ENCODE measurements at places on chromosomes 16 and 17. TPM values are rescaled to one million over a fixed set of nuclear protein-coding genes. Genes with fewer than 3 reads are reported as not detected.

GRCh38 chr16:72769876-72770275, 278.1 kb downstream of the ZFHX3 start:
- H3K36me3 ChIP-seq: peaks cover 3% of the 10 kb centered on the region
- H3K4me3 ChIP-seq: no peak overlapping the region
- H3K27me3 ChIP-seq: no peaks in the 10 kb centered on the region
- no peaks in the 10 kb centered on the region for H3K4me1 ChIP-seq
- no peak overlapping the region for H3K27ac ChIP-seq
- DNase-seq: no peak

GRCh38 chr17:61072648-61073047, 327.0 kb upstream of the TBX2 start:
- no peak overlapping the region for H3K4me3 ChIP-seq
- no peak for DNase-seq
- no peaks in the 10 kb centered on the region for H3K27me3 ChIP-seq
- peaks cover 8% of the 10 kb centered on the region for H3K36me3 ChIP-seq
- peaks cover 6% of the 10 kb centered on the region for H3K4me1 ChIP-seq

- H3K27ac ChIP-seq: no peak overlapping the region
- H3K27me3 ChIP-seq: peaks cover 7% of the 10 kb centered on the region
- H3K4me1 ChIP-seq: no peaks in the 10 kb centered on the region
- peaks cover 5% of the 10 kb centered on the region for H3K36me3 ChIP-seq
- DNase-seq: no peak
- H3K4me3 ChIP-seq: no peak overlapping the region
Measured at GRCh38 chr17:62780269-62780668, 27.8 kb downstream of the MARCHF10 start.

- no peak for DNase-seq
- peak overlapping the region; percentile 91 for H3K4me3 ChIP-seq
- no peaks in the 10 kb centered on the region for H3K27me3 ChIP-seq
- H3K4me1 ChIP-seq: peaks cover 47% of the 10 kb centered on the region
Measured at GRCh38 chr16:3022684-3023414, 893 bp downstream of the HCFC1R1 start.

- no peak overlapping the region for H3K27ac ChIP-seq
- peaks cover 4% of the 10 kb centered on the region for H3K36me3 ChIP-seq
- no peak for DNase-seq
- peaks cover 8% of the 10 kb centered on the region for H3K4me1 ChIP-seq
Measured at GRCh38 chr17:77513045-77513444, 372.3 kb downstream of the SEC14L1 start.

DNA sequence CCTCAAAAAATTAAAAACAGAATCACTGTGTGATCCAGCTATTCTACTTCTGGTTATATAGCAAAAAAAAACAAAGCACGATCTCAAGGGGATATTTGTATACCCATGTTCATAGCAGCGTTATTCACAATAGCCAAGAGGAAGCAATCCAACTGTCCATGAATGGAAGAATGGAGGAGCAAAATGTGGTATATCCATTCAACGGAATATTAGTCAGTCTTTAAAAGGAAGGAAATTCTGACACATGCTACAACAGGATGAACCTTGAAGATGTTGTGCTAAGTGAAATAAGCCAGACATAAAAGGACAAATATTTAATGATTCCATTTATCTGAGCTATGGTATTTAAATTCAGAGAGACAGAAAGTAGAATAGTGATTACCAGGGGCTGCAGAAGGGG, 4.6 kb upstream of the NOL11 start:
- peaks cover 5% of the 10 kb centered on the region for H3K27me3 ChIP-seq
- H3K36me3 ChIP-seq: peaks cover 4% of the 10 kb centered on the region
- DNase-seq: no peak
- H3K4me3 ChIP-seq: no peak overlapping the region
- no peak overlapping the region for H3K27ac ChIP-seq

TPSG1 gene
- not detected for total RNA-seq

DNA sequence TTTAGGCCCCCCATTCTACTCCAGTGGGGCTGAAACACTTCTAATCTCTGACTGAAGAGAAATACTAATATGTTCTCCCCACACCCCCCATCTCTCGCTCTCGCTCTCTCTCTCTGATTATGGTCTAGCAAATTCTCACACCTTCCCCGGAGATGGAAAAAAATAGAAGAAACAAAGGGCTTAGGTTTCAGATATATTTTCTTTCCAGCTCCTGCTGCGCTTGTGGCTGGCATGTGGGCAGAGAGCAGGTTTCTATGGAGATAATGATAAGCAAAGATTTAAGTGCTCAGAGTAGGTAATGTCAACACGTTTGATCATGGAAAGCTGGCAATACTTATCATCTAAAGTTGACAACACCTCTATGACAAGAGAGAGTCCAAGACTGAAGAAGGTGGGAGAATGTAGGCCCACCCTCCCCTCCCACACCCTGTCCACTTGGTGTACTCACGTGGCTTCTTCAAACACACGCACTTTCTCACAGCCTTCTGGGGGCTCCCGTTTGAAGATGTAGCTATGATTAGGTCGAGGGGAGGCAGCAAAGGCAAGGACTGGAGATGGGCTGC, 8.0 kb upstream of the SLC35B1 start:
- peak overlapping the region; percentile 27 for H3K4me3 ChIP-seq
- peaks cover 43% of the 10 kb centered on the region for H3K4me1 ChIP-seq
- no peaks in the 10 kb centered on the region for H3K27me3 ChIP-seq
- peaks cover 55% of the 10 kb centered on the region for H3K36me3 ChIP-seq
- peak overlapping the region; percentile 97 for H3K27ac ChIP-seq

DNA sequence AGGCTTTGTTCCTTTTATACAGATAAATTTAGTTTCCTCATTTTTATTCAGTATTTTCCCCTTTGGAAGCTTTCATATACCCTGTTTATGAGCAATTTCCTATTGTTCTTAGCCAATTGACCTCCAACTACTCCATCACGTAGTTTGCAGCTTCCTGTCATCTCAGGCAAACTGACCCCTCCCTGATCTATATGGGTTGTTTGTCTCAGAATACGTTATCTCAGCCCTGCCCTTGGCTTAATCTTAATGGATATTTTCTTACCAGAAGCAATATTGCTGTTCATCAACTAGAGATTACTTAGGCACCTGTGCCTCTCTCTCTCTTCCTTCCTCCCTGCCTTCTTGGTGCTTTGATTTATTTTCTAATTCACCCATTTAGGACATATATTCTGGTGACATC, 81.2 kb downstream of the ZNF18 start:
- H3K27me3 ChIP-seq: peaks cover 13% of the 10 kb centered on the region
- no peaks in the 10 kb centered on the region for H3K36me3 ChIP-seq
- DNase-seq: no peak
- H3K4me3 ChIP-seq: no peak overlapping the region
- H3K4me1 ChIP-seq: no peaks in the 10 kb centered on the region

DNA sequence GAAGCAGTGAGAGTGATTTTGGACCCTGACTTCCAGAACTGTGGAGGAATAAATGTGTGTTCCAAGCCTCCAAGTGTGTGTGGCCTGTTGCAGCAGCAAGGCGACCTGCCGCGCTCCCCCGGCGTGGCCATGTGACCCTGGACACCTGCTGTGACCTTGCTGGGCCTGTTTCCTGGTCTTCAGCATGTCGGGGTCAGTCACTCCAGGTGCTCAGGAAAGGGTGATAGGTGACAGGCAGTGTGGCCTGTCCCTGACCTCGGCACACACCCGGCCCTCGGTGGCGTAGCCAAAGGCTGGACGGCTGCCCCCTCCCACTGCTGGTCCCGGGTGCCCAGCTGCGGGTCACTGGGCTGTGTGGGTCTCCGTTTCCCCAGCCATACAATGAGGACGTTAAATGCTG, 31.8 kb upstream of the ZNF469 start:
- no peak for DNase-seq
- H3K36me3 ChIP-seq: no peaks in the 10 kb centered on the region

- H3K36me3 ChIP-seq: peaks cover 23% of the 10 kb centered on the region
- H3K4me1 ChIP-seq: peaks cover 3% of the 10 kb centered on the region
- H3K4me3 ChIP-seq: no peak overlapping the region
- no peaks in the 10 kb centered on the region for H3K27me3 ChIP-seq
Measured at GRCh38 chr16:11010575-11011221, 66.3 kb downstream of the CLEC16A start.
